ENCODE measurements at places on chromosomes 1 and 21.

DNA sequence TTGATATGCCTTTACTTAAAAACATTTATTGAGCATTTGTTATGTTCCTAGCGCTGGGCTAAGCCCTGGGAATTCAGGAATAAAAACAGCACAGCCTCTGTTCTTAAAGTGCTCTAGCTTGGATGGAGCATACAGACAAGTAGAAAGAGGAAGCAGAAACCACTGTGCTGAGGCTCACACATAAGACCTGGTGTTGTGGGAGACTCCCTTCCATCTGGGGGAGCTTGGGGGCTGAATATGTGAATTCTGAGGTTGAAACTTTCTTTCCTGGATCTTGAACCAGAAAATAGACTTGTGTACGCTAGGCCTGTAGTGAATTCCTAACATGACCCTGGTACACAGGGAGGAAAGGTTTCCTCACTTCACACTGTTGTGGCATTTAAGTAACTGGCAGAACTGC is 209.9 kb downstream of the ZNF326 start:
- no peak for DNase-seq

GRCh38 chr1:84896279-84896678 is 3.3 kb upstream of the LPAR3 start:
- DNase-seq: no peak

DNA sequence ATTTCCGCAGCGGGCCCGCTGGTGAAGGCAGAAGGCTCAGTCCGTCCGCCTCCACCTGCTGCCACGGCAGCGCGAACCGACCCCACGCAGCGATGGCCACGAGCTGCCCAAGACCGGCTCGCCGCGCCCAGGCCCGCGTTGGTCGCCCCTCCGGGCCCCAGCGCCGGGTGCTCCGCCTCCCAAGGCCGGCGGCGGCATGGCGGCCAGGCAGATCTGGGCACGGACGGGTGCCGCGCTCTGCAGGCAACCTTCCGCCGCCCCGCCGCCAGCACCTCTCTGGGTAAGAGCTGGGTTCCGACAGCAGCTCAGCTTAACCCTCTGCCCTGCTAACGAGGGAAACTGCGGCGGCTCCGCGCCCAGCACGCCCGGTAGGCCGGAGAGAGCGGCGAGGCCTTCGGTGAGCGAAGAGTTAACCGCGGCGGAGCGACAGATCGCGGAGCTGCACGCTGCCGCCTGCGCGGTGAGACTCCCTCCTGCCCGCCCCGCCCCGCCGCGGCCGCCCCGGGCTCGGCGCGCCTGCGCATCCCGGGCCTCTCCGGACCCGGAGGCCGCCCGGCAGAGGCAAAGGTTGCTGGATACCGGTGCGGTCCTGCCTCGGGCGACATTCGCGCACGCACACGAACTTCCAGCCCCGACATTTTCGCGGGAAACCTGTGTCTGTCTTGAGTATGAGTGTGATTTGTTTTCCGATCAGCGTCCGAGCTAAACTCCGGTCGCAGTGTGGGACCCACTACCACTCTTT is at the start of gene C1orf53:
Gene C1orf53 (plus strand): TSS at position 177 of the 742 bp plus-strand sequence. CDS start 20 bp downstream, at position 197.
- peak; percentile 63 for DNase-seq

DNA sequence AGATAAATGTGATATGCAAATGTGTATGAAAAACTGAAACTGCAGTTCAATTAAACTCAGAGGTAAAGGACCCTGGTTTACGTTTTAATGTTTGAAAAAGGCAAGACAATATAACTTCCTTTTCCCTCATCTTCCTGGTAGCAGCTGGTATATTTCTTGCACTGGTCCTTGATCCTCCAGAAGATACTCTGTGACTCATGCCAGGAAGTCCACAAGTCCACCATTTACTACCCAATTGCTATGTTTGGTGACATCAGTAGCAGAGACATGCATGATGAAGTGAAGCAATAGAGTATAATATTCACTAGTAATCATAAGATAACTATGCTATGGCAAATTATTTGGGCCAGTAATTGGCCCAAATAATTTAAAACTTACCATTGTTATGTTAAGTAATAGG is 774.5 kb upstream of the NEGR1 start:
- no peak for DNase-seq

All from AG09319 (cell line).